Immature natural killer cell (primary cell): ENCODE measurements at places on chromosomes 6 and 20. TPM values are rescaled to one million over a fixed set of nuclear protein-coding genes. Genes with fewer than 3 reads are reported as not detected.

GRCh38 chr6:84151669-84152068, 75.8 kb downstream of the CEP162 start:
- no peak for DNase-seq

BTBD9 gene
- polyA plus RNA-seq: 5.3 TPM

DNA sequence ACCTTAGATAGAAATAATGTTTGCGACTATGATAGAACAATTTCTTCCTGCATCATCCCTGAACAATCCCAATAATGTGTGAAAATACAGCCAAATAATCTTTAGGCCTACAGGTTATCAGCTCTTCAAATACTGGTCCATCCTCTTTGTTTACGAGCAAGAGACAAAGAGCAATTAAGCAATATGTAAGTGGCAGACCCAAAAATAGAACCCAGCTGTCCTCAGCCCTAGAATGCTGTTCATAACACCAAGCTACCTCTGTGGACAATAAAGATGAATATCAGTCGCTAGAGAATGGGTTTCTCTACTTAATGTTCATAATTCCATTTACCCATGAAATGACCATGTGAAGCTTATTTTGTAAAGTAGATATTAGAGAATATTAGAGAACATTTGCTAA, 28.4 kb upstream of the OSTM1 start:
- no peak for DNase-seq

GRCh38 chr20:46312075-46312944, 4.0 kb upstream of the CDH22 start:
- DNase-seq: no peak

CAGE1 gene
- not detected for polyA plus RNA-seq

GSTA4 gene
- polyA plus RNA-seq: 6.4 TPM

- DNase-seq: peak; percentile 80
Measured at GRCh38 chr6:41733707-41734665, 1.4 kb downstream of the TFEB start.

- no peak for DNase-seq
Measured at GRCh38 chr6:125717120-125717731, 32.2 kb upstream of the HEY2 start.

- DNase-seq: no peak
Measured at GRCh38 chr6:136771306-136771705, 21.0 kb downstream of the MAP3K5 start.

GRCh38 chr6:158232316-158233213, 64.4 kb downstream of the GTF2H5 start:
- peak; percentile 49 for DNase-seq

GRCh38 chr6:30091577-30092381, 16.2 kb upstream of the RNF39 start:
- DNase-seq: no peak

SLC24A3 gene
- polyA plus RNA-seq: not detected

MAPK13 gene
- polyA plus RNA-seq: 52.1 TPM

DNA sequence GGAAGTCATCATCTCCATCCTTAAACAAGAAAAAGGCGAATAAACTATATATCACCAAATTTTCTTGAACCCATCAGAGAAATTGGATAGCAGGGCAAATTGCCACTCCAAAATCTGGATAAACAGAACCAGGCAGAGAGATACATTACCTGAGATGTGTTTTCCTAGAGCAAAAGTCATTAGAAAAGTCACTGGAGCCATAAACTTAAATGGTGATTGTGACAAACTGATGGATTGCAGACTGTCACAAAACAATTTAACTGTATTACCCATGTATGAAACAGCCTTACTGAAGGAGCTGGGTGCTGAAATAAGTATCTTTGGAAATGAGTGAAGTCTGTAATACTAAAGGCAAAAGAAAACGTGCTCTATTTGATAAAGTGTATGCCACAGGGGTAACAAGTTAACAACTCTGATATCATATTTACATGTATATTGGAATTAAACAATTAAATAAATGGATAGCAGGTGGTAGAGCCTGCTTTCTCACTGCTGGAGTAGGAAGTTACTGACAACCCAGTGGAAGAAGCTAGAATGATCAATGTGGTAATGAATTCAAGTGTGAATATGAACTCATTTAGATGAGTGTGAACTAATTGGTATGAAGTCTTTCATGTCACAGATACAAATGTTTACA, 186.9 kb downstream of the LMBRD1 start:
- DNase-seq: no peak

GRCh38 chr20:23362392-23363256, 642 bp downstream of the GZF1 start:
- peak; percentile 80 for DNase-seq

FRK gene
- not detected for polyA plus RNA-seq

DNA sequence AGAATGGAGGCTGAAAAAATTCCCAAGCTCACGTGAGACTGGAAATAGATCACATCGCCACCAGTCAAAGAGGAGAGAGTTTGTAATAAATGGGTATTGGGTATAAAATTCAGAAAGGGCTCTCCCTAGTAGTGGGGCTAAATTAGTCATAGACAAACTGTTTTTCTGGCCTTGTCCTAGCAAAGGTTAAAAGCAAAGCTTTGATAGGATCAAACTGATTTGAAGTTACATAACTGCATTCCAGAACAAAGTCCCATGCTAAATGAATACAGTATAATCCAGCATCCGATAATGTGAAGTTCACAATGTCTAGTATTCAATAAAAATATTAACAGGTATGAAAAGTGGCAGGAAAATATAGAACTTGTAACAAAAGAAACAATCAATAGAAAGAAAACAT, 149.8 kb upstream of the ATXN1 start:
- no peak for DNase-seq

- no peak for DNase-seq
Measured at GRCh38 chr20:12395353-12395752, 477.7 kb downstream of the BTBD3 start.

- no peak for DNase-seq
Measured at GRCh38 chr6:2497922-2498623, 252.6 kb downstream of the MYLK4 start.

DNA sequence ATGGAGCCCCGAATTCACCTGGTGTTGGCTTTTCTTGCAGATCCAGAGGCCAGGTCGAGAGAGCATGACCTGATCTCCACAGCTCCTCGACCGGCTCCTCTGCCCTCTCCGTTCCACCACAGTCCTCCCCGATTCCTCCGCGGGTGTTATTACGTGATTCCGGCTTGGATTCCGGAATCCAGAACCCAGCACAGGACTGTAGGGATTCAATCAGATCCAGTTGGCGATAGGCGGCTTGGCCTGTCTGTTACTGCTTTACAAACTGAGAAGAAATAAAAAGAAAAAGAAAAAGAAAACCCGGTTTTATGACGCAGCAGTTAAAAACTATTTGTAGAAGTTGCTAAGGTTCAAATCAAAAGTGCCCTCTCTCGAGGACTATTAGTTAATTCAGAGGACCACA, 222.7 kb downstream of the EYA2 start:
- no peak for DNase-seq

DNA sequence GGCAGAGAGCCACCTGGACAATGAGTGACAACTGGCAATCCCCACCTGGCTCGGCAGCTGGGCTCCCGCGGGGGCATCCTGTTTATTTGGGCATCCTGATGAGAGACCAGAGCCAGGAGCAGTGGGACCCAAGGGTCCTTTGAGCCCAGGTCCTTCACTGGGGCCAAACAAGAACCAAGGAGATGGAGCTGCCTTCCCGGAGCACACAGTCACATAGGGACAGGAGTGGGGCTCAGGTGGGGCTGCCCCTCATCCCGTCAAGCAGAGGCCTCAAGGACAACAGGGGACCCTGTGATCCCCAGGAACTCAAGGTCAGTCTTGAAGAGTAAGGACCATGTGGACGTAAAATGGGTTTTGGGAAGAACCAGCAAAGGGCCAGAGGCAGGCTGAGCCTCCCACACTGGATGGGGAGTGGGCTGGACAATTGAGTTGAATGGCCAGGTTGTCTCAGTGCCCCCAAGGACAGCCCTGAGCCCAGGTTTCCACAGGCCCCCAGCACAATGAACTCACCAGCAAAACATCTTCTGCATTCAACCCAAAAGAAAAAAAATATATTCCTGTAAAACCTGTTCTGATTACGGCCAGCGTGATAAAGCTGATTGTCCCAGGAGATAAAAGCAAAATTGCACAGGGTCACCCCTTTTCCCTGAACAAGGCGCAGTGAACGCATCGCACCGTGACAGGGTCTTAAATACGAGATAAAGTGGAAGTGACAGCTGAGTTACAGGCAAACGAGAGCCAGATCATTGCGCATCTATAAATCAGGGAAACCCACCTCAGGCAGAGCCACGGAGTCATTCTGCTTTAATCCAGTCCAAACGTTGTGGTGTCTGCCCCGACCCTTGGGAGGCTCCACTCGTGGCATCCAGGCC, 86.2 kb downstream of the ANKRD60 start:
- DNase-seq: no peak

DNA sequence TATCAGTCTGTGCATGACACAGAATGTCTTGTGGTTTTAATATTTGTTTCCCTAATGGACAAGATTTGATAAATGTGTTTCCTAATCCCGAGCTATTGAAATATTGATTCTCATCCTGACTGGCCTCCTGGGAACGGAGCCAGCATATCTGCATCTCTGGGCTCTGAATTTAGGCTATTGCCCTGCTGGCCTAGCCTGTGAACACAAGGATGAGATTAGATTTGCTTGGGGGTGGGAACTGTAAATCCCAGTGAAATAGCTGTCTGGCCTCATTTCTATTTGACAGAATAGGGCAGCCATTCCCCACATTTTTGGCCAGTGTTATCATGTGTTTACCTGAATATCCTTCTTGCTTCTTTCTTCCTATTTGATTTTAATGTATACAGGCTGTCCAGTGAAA, 198.4 kb upstream of the SOX4 start:
- DNase-seq: no peak

DNA sequence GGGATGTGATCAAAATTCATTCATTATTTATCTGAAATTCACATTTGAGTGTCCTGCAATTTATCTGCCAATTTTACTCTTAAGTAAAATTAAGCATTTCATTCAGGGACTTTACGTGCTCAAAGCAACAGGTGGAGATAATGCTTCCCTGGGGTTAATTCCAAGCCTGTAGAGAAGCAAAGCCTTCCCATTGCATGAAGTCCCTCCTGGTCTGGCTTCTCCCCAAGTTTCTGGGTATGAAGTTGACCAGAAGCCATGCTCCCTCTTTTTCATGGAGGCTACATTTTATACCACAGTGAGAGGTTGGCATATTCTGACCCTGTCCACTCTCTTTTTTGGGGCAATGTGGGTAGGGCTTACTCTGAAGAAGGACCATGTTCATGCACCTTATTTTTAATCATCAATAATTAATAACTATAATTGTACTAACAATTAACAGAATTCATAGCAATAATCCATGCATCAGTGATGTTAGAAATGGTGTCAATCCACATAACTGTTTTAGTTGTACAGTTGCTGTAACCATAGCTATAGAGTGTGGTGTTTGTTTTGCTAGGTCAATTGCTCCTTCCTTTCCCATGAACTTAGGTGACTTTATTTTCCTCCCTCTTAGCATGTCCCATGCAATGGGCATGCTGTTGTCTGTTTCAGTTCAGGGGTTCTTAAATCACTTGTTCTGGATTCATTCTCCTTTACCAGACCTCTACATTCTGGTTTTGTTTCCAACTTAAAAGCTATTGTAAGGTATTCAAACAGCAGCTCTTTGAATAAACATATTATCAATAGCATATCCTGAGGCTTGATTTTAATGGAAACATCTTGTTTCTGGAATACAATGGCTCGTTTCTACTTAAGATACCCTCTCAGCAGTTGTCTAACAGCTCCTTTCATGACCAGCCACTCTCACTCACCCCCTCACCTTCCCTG, 1.5 kb downstream of the LAMA4 start:
- DNase-seq: no peak

DNA sequence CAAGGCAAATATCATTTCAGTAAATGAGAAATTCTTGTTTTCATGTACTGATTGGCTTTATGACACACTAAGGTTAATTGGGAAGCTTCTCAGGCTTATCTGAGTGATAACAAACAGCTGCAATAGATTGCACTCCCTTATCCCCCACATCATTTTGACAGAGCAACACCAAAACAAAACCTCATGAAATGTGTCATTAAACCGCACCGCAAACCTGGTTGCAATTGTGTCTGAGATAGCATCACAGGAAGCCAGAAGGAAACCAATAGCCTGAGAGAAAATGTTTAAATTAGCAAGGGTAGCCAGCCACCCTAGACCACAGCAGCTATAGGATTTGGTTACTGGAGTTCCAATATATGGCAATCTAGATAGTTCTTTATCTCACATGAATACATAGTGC, 31.6 kb upstream of the LAMA4 start:
- DNase-seq: peak; percentile 85

CLDN20 gene
- not detected for polyA plus RNA-seq

OR2H2 gene
- not detected for polyA plus RNA-seq

DNA sequence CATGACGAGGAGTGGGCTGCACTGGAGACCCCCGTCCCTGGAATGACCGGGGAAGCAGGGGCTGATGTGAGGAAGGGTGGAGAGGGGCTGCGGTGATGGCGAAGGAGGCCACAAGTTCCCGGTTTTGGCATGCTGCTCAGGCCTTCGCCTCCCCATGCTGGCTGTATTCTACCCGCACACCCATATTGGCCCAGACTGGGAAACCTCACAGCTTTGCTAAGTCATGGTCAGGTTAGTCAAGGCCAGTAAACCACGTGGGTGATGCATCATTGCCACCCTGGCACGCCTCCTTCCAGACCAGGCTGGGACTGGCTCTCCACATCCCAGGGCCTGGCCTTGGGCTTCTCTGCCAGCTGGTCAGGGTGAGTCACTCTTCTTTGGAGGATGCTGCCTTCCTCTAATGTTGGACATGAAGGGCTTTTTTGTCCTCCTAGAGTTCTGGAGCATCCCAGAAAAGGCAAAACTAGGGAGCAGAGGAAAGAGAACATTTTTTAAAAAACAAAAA, 53.8 kb downstream of the PCNA start:
- no peak for DNase-seq

- no peak for DNase-seq
Measured at GRCh38 chr6:124535746-124536145, 426.5 kb upstream of the RNF217 start.

GTSF1L gene
- not detected for polyA plus RNA-seq

DNA sequence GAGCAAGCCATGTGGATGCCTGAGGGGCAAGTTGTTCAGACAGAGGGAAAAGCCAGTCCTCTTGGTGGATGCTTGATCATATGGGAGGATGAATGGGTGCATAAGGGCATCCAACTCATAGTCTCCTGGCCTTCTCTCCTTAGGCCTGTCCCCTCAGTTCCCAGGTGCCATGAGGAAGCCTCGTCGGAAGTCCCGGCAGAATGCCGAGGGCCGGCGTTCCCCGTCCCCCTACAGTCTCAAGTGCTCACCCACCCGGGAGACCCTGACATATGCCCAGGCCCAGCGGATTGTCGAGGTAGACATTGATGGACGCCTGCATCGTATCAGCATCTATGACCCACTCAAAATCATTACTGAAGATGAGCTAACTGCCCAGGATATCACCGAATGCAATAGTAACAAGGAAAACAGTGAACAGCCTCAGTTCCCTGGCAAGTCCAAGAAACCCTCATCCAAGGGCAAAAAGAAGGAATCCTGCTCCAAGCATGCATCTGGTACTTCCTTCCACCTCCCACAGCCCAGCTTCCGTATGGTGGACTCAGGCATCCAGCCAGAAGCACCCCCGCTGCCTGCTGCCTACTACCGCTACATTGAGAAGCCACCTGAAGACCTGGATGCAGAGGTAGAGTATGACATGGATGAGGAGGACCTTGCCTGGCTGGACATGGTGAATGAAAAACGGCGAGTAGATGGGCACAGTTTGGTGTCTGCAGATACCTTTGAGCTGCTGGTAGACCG, 3.8 kb downstream of the BRPF3 start:
- DNase-seq: no peak

JPH2 gene
- polyA plus RNA-seq: not detected

GRCh38 chr20:17505636-17506517, 25.3 kb downstream of the BFSP1 start:
- peak; percentile 64 for DNase-seq
